ENCODE measurements at places on chromosomes 16 and 17. TPM values are rescaled to one million over a fixed set of nuclear protein-coding genes. Genes with fewer than 3 reads are reported as not detected.

The GLOD4 gene
- 96.4 TPM for total RNA-seq

The CXCL16 gene
- total RNA-seq = 3.8 TPM

The BRIP1 gene
- total RNA-seq = 33.3 TPM

The COPS3 gene
- total RNA-seq = 290 TPM

The BRD7 gene
- 56.7 TPM for total RNA-seq

Data from Daoy (cell line).